ENCODE measurements at places on chromosomes 16 and 17.

GRCh38 chr17:6313835-6314234, 121.1 kb downstream of the AIPL1 start:
- DNase-seq, result no peak

DNA sequence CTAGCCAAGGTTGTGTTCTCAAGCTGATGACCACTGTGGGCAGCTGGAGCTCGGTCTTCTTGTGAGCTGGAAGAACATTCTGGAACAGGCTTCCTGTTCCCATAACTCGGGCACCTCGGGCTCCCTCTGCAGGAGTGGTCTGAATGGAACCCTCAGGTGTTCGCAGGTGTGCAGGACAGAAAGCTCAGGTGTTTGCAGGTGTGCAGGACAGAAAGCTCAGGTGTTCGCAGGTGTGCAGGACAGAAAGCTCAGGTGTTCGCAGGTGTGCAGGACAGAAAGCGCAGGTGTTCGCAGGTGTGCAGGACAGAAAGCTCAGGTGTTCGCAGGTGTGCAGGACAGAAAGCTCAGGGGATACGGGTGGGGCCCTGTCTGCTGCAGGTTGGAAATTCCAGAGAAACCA, 109.0 kb upstream of the CACNG5 start:
- DNase-seq, result no peak

DNA sequence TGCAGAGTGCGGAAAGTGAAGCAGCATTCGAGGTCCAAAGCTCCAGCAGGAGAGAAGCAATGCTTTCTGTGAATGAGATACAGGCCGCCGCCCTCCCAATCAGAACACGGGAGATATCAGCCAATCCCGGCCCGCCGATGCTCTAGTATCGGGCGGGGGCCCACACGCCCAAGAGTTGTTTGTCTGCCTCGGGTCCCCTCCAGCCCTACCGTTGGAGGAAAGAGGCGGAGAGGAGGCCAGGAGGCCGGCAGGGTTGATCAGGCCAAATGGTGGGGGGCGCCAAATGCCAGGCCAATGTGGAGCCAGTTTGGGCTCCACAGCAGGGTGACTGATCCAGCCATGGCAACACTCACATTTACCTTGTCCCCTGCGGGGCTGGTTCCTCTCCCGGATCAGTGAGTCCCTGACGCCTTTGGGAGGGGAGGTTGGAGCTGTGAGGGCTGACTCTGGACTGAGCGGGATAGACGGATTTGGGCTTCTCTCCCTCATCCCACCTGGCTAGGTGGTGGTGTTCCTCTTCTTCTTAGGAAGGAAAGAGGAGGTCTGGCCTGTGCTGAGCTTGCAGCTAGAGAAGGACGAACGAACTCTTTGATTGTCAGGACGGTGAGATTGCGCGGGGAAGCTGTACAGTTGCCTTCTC, 10.4 kb upstream of the CUEDC1 start:
- DNase-seq, result no peak

GRCh38 chr16:22810226-22810625, 3.7 kb upstream of the HS3ST2 start:
- no peak for DNase-seq

GRCh38 chr17:62062302-62062701, 2.8 kb downstream of the MED13 start:
- no peak for DNase-seq

DNA sequence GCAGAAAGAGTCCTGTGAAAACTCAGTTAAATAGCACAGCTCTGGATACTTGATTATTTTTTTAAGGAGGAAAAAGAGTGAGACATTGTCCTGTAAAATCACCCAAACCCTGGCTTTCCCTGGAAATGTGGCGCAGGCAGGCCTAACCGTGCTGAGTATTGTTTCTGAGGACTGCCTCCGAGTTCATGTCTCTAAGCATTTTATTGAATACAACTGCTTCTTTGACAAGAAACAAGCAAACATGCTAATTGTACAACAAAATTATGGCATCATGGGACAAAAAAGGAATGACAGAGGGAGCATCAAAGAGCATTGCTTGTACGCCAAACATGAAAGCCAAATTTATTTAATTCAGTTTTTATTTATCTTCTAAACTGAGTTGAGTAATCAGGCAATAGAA, 64.5 kb upstream of the HSBP1 start:
- DNase-seq, result no peak

GRCh38 chr17:5200360-5200759, 8.7 kb upstream of the ZNF594 start:
- no peak for DNase-seq

GRCh38 chr16:58272855-58273254, 22.0 kb downstream of the PRSS54 start:
- DNase-seq, result no peak

- DNase-seq, result no peak
These were observed 6.8 kb upstream of the NOTUM start for GRCh38 chr17:81967533-81968395.

GRCh38 chr17:4607773-4608187, 23.5 kb downstream of the SMTNL2 start:
- DNase-seq, result no peak

DNA sequence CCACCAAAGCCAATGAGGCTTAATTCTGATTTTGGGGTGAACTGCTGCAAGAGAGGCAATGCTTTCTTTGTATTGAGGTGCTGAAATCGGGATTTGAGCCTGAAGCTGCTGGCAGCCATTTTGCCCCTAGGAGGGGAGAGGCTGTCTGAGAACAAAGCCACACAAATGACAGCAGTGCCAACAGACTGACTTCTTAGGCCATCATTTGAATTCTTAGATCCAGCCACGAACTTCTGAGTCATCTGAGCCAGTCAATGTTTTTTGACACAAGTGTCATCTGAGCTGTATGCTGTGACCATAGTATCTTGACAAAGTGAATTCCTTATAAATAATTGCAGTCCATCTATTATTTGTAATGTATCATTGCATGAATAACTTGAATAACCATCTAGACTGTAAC, 29.0 kb downstream of the HYDIN start:
- DNase-seq, result no peak

DNA sequence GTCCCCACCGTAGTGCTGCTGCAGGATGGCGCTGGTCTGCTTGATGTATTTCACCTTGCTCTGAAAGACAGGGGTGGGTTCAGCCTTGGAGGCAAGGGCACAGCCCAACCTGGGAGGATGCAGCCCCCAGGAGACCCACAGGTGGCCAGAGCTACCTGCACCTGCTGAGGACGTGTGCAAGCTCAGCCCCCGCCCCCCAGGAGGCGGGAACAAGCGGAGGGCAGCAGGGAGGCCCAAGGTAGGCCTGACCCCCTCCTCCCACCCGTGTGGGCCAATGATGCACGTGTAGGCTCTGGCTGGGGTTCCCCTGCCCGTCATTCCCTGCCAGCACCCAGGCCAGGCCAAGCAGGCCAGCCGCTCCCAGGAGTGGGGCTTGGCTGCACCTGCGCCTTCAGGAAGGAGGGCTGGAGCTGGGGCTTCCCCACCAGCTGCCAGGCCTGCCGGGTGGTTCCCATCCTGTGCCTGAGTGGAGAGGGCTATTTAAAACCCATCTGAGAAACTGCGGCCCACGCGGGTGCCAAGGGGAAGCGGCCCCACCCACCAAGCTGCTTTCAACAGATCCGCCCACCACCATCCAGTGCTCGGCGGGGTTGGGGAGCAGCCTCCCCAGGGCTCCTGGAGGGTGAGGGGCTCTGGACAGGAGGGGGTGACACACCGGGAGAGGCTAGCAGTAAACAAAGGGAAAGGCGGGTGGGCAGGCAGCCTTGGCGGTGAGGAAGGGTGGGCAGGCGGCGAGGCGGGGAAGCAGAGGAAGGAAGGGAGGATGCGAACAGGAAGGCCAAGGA, 3.8 kb downstream of the NTHL1 start:
- DNase-seq, result no peak

- no peak for DNase-seq
These were observed 4.0 kb downstream of the CDK10 start for GRCh38 chr16:89690392-89690901.

DNA sequence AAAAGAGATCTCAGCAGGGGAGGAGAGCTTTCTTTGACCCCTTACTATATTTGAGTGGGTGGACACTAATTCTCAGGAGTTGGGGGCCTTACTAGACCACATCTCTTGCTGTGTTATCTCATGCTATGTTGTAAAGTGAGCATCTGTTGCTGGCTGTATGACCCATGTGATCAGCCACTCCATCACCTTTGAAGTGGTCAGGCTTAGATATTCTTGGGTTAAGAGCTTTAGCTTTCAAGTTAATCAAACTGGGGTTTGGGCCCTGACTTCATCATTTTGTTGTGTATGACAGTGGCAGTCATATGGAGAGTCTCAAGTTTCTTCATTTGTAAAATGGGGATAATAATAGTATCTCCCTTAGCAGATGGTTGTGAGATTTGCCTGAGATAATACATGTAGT, 201.1 kb downstream of the FTO start:
- DNase-seq, result no peak

DNA sequence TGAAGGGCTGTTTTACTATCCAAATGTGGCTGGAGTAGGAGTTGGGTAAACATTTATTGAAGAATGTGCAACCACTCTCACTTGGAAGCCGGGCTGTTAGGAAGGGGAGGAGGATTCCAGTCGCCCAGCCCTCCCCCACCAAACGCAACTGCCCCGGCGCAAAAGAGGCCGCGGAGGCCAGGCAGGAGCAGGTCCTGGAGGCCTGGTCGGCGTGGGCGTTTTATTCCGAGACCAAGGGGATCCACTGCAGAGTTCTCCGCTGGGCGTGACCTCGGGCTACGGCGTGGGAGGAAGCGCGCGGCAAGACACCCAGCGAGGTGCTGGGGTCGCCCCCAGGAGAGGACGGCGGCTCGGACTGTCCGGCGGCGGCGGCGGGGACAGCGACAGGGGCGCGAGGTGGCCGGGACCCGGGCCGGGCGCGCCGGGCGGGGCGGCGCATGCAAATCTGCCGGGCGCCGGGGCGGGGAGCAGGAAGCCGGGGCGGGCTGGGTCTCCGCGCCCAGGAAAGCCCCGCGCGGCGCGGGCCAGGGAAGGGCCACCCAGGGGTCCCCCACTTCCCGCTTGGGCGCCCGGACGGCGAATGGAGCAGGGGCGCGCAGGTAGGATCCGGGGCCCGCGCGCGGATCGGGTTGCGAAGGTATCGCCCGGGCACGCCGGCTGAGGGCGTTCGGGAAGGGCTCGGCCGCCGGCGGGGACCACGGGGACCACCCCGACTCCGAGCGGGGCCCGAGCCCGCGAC, at the start of gene IL4R:
TSS of gene IL4R (plus strand) at position 553 of the 739 bp plus-strand sequence. CDS start 26,230 bp downstream, outside the sequence.
- DNase-seq, result no peak

GRCh38 chr17:80708480-80708879, 163.8 kb downstream of the RPTOR start:
- no peak for DNase-seq

- DNase-seq, result no peak
These were observed 30.8 kb downstream of the FA2H start for GRCh38 chr16:74743668-74744299.

- no peak for DNase-seq
These were observed 17.5 kb upstream of the PABPN1L start for GRCh38 chr16:88883946-88884345.

DNA sequence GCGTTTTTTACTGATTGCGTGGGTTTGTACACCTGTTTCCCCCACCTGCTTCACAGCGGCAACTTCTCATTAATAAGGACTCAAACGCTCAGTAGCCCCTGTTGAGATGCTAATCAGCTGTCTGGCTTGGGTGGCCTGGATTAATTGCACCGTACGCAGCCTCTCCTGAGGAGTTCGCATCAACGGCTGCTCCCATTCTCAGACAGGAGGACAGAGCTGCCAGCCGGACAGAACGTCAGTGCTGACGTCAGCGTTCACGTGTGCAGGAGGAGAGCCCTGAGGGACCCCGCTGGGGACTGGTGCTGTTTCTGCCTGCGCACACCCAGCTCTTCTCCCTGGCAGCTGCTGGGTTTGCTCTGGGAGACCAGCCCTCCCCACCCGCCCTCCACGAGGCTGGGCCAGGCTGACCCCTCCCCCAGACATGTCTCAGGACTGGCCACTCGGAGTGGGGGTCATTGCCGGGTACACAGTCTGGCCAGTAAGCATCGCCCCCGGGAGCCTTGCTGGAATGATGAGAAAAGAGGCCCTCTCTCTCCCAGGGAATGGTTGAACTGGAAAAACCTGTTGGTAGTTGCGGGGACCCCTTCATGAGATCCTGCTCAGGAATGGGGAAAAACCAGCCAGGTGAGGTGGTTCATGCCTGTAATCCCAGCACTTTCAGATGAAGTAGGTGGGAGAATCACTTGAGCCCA, 5.7 kb upstream of the BANP start:
- peak; percentile 68 for DNase-seq

- no peak for DNase-seq
These were observed 7.1 kb downstream of the NUDT16L1 start for GRCh38 chr16:4700380-4700996.

- no peak for DNase-seq
These were observed 35.3 kb upstream of the RAI1 start for GRCh38 chr17:17645961-17646360.

- DNase-seq, result no peak
These were observed 16.7 kb downstream of the ARL2BP start for GRCh38 chr16:57261806-57262205.

DNA sequence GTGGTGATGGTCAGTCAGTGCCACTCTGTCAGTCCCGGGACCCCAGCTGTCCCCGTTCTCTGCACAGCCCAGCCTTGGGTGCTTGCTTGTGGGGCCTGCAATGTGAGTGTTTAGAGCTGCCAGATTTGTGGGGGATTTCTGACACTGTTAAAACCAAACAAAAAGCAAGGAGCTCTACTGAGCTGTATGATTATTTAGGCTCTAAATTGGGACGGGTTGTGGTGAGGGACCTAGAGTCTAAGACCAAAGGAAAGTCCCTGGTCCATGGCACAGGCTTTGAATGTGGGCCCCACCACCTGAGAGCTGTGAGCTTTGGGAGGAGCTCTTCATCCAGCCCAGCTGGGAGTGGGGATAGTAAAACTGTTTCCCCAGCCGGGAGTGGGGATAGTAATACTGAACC, 63.3 kb downstream of the KSR1 start:
- no peak for DNase-seq

DNA sequence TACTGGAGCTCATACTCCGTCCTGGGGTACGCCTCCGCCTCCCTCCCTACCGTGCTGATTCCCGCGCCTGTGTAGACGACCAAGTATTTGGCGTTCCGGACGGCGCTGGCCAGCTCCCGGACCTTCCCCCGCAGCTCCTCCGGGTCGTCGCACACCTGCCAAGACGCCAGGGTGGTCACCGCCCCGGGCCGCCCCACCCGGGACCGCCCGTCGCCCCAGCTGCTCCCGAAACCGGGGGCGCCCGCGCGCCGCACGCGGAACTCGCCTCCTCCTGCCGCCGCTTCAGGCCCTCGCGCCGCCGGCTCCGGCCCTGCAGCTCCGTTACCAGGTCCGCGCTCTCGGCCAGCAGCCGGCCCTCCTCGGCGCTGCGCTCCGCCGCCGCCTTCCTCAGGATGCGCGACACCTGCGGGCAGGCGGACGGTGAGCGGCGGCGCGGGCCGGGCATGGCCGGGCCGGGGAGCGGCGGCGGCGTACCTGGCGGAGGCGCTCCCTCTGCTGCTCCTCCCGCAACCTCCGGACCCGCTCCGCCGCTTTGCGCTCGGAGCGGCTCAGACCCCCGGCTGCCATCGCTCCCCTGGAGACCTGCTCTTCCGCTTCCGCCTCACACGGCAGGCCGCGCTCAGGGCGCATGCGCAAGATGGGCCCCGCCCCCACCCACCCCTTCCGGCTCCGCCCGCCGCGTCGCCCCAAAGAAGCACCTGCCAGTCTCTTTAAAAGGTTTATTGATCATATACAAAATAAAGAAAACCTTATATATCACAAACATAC, at the start of gene SIRT7:
TSS of gene SIRT7 (minus strand) at position 612 of the 768 bp plus-strand sequence. CDS start at position 567, 45 bp downstream.
- no peak for DNase-seq

All from NCI-H2081 treated with DMSO at 0.1 percent for 48 hours (cell line).